Left cardiac atrium (tissue), 4 donors: ENCODE measurements at places on chromosomes 16 and 17.

DNA sequence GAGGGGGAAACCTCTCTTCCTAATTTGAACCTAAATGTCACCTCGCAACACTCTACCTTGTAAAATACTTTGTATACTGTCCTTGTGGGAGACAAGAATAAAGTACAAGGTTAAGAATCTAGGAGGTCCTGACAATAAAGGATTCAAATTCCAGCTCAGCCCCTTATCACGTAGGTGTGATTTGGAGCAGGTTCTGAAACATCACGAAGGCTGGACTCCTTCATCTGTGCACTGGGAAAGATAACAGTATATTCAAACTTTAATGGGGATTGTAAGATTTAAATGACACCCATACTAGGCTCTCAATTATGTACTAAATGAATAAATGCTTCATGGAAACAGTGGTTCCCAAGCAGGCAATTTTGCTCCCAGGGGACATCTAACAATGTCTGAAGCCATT, 2.1 kb downstream of the TXNDC11 start:
- no peak for DNase-seq

DNA sequence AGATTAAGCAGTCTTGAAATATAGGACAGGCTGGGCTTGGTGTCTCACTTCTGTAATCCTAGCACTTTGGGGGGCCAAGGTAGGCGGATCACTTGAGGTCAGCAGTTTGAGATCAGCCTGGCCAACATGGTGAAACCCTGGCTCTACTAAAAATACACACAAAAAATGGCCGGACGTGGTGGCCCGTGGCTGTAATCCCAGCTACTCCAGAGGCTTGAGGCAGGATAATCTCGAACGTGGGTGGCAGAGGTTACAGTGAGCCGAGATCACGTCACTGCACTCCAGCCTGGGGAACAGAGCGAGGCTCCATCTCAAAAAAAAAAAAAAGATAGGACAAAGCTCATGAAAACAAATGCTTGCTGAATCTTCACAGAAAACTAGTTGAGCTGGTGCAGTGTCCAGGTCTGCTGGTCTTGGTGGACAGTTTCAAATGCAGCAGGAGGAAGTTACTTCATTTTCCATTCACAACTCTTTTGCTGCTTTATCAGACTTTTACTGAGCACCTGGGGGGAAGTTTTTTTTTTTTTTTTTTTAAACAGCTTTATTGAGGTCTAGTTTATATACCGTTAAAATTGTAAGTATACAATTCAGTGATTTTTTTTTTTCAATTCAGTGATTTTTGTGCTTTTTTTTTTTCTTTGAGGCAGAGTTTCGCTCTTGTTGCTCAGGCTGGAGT, 45.2 kb downstream of the SNX29 start:
- peak; percentile 25 for DNase-seq

DNA sequence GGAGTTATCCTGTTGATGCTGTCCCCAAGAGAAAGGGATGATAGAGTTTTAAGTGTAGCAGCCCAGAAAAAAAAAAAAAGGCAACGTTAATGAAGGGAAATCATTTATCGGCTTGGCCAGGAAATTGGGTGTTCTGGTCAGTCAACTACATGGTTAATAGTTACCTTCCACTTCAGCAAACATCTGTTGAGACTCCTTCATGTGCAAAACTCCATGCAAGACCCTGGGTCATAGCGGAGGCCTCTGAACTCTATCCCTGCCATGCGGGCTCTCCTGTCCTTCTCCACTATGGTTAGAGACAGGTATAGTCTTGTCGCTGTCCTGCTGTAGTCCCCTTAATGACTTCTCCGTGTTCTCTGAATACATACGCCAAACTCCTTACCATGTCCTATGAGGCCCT, 3.5 kb upstream of the LYRM9 start:
- no peak for DNase-seq

- no peak for DNase-seq
Observed at GRCh38 chr16:67193536-67193935, 1.6 kb downstream of the E2F4 start.

DNA sequence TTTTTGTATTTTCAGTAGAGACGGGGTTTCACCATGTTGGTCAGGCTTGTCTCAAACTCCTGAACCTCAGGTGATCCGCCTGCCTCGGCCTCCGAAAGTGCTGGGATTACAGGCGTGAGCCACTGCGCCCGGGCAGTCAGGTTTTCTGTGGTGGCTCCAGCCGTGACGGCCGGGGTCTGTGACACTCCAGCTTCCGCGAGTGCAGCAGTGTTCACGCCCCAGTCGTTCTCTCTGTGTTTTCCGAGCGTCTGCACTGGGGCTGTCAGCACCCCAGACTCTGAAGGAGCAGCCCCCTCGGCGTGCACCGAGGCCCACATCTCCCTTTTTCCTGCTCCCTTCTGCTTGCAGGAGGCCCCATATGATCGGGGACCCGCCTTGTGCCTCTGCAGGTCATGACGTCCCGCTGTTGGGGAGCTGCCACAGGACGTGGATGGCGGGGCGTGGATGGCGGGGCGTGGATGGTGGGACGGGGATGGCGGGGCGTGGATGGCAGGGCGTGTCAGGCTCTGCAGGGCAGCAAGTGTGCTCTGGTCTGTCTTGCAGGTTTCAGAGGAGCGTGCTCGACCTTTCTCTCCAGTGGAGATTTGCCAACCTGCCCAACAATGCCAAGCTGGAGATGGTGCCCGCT, 5.7 kb downstream of the ASPSCR1 start:
- no peak for DNase-seq

- no peak for DNase-seq
Observed at GRCh38 chr17:69602972-69603371, 188.5 kb downstream of the MAP2K6 start.

- no peak for DNase-seq
Observed at GRCh38 chr17:36001862-36002603, 680 bp upstream of the CCL15 start.

GRCh38 chr17:48545022-48545375, at the start of gene HOXB2:
Gene HOXB2 (minus strand): TSS chr17:48545109. CDS start chr17:48544911, 198 bp downstream.
- no peak for DNase-seq

DNA sequence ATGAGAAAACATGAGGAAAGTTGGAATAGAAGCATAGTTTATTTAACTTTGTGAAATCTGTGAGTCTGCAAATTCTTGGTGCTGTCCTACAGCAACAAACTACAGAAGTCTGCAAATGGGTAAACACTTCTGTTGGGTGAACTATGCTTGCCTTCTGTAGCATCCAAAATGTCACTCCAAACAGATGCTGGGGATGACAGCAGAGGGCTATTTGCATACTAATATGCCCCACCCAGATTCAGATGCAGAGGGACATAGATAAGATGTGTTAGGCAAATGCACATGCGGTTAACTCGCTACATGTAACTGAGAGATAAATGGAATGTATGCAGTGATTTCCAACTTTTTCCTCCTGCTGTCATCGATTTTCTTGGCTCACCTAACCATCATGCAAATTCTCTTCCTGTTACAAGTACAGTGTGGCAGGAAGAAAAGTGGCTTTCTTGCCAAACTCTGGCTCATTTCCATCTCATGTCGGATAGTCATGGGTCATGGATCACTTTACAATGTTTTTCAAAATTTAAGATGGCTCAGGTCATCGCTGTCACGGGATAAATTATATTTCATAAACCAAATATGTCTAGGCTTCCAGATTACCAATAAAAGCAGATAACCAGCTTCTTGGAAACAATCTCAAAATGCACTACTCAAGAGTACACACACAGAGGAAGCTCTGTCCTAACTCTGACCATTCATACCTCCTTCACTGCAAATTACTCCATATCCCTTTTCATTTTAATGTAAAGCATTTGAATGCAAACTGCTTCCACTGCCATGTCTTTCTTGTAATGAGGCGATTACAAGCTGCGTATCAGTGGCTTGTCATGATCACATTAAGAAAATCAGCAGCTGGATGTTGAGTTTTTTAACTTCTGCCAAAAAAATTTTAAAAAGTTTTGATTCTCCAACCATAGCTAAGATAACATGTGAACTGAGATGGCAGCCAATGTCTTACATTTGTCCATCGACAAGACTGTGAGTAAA, 47.7 kb downstream of the ADAMTS18 start:
- DNase-seq = no peak

DNA sequence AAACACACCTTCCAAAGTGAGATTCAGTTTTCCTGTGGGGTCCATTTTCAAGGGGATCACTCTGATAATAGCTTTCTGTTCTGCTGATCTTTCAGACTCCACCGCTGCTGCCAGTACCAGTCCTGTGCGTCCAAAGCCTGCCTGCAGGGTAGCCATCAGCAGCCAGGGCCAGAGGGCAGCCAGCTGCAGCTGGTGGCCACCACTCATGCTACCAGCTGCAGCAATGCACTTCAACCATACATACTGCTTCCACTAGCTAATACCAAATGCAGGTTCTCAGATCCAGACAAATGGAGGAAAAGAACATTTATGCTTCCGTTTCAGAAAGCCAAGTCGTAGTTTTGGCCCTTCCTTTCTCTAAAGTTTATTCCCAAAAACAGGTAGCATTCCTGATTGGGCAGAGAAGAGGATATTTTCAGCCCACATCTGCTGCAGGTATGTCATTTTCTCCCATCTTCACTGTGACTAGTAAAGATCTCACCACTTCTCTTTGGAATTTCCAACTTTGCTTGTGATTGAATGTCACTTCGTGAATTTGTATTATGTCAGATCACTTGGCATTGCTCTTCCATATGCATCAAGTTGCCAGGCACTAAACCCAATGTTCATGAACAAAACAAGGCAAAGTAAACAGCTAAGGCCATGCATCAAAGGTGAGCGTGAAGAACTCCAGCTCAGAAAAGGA, 1.8 kb downstream of the RNF43 start:
- DNase-seq = peak; percentile 21

DNA sequence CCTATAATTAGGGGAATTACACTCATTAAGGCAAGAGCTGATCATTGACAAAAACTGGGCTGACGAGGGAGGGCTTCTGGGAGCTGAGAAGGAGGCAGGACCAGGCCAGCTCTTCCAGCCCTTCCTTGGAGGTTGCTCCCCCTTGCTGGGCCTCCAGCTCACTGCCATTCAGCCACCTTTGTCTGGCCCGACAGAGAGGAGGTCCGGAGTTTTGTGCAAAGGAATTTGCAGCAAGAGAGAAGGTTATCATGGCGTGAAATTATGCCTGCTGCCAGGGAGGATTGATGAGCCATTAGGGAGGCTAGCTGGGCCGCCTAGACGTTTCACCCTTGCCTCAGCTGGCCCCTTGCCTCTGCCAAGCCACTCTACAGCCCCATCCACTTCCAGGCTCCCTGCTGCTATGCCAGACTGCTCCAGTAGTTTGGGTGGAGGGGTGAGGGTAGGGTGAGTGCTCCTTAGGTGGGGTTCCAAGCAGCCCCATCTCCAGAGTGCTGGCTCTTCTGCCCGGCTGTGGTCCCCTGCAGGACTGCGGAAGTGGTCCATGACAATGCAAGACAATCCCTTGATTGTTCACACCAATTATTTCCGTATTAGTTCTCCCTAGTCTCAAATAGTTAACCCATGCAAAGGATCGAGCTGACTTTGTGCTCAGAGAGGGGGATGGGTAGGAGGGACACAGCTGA, 17.1 kb upstream of the PHF12 start:
- DNase-seq = no peak

DNA sequence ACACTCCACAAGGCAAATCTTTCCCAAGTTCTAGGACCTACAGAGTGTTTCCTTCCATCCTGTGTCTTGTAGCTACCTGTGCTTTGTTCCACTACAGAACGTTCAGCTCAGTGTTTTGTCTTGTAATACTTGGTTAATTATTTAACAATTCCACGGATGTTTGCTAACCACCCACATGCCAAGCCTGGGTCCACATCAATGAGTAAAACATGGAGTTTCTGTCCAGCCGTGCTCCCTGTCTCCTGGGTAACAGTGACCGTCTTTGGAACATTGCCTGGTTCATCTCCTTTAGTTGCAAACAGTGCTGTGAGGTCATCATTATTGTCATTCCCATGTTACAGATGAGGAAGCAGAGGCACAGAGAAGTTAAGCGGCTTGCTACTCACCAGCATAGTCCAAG, 41.3 kb downstream of the IRF8 start:
- no peak for DNase-seq

GRCh38 chr16:85571813-85572619, 41.1 kb upstream of the GSE1 start:
- DNase-seq = no peak

- DNase-seq = no peak
Observed at GRCh38 chr17:3730881-3731429, 7.3 kb downstream of the HASPIN start.

GRCh38 chr16:77788181-77789084, at the start of gene VAT1L:
Gene VAT1L (plus strand): TSS chr16:77788564. CDS start chr16:77788683, 119 bp downstream.
- DNase-seq = peak; percentile 61

DNA sequence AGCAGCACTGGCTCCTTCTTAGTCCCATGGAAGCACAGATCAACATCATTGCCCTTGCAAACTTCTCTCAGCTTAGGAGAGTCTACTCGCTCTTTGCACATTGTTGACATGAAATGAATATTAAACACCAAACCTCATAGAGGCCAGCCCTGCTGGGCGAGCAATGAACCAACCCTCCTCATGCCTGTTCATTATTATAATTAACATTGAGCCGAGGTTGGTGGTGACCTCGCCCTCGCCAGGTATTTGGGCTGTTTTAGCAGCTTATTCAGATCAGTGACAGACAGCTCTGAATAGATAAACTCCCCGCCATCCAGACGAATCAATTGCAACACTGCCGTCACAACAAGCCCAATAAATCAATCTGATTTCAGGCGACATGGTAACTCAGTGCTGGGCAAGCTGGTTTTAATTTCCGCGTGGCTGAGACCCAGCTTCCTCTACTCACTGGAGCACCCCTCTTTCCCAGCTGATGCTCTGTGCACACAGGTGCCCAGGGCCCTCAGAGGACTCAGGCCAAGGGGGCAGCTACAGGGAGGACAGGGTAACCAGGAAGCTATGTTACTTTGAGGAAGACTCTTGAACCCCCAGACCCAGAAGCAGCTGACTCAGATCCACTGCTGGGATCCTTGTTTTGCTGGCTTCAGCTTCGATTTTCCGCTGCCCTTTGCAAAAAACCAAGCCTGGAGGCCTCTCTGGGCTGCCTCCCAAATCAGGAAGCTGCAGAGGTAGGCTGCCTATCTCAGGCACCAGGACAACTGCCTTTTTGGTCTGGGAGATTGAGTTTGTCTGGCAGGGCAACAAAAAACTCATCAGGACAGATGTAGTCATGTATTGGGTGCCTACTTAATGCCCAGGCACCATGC, 10.7 kb upstream of the SEZ6 start:
- no peak for DNase-seq

- DNase-seq = no peak
Observed at GRCh38 chr17:15083225-15083624, 181.9 kb downstream of the PMP22 start.

GRCh38 chr17:49687878-49688491, 10.1 kb upstream of the SPOP start:
- DNase-seq = no peak
